ENCODE measurements at places on chromosomes 2 and 18.

- no peak for DNase-seq
These were observed 4.0 kb upstream of the SPP2 start for GRCh38 chr2:234046521-234046920.

DNA sequence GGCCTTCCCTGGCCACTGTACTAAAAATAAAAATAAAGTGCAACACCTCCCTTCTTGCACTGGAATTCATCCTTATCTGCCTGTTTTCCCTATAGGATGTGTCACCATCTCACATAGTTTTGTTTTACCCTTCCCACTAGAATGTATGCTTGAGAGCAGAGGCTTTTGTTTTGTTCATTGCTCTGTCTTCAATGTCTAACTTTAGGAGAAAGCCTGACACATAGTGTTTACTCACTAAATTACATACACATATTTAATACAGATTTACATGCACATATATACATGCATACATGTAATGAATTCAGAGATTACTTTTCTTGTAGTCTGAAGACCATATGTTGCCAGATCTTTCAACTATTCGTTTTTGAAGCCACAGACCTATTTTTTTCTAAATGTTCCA, 23.0 kb downstream of the CD302 start:
- no peak for DNase-seq

DNA sequence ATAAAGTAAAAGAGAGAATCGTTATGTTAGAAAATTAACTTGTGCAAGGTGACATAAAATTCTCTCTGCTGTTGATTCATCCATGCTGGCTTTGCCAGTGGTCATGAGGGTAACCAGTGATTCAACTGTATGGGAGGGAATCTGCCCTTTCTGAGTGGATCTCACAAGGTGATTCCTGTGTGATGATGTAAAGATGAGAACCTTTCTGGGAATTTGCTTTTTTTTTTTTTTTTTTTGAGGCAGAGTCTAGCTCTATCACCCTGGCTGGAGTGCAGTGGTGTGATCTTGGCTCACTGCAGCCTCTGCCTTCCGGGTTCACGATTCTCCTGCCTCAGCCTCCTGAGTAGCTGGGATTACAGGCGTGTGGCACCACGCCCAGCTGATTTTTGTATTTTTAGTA, 23.3 kb downstream of the RAB31 start:
- DNase-seq: no peak

- DNase-seq: no peak
These were observed 234.0 kb downstream of the LRRTM1 start for GRCh38 chr2:80070587-80070986.

GRCh38 chr2:31388736-31389135, 25.8 kb downstream of the XDH start:
- no peak for DNase-seq

DNA sequence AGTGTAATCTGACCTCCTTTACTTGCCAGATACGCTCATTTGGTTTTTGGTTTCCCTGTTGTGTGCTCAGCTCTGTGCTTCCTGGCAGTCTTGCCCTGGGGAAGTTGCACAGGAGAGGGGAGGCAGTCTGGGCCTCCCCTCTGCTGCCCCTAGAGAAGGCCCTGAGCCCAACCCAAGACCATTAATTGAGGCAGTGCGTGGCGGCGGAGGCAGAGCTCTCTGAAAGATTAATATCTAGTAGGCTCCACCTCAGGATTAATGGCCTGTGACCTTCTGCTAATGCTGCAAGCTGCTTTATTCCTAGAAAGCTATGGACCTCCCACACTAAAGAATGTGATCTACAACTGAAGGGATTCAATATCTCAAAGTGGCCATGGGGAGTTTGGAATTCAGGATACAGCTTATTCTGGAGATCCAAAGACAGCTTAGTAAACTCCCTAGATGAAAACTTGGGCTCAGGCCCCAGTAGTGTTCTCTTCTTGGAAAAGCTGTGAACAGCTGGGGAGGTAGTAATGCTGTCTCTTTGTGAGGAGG, 41.4 kb upstream of the MAPRE2 start:
- no peak for DNase-seq

DNA sequence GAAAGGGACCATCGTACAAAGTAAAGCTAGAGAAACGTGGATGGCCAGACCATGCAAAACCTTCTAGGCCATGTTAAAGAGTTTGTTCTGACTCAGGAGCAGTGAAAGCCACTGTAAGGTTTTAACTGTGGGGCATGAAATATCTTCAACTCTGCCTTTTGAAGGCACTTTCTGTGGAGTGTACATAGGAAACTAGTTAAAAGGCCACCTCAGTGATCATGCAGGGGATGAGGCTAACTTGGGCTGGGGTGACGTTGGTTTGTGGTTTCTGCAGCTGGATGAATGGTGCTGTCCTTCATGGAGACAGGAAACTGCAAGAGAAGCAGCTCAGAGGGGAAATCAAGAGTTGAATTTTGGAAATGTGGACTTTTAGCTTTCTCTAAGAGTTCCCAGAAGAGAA, 190.7 kb downstream of the CDCA7 start:
- no peak for DNase-seq

- DNase-seq: no peak
These were observed 41.0 kb downstream of the PAX8 start for GRCh38 chr2:113237604-113238160.

GRCh38 chr2:207370646-207371045, 159.1 kb upstream of the CREB1 start:
- no peak for DNase-seq

GRCh38 chr2:15673919-15674636, 82.4 kb downstream of the DDX1 start:
- no peak for DNase-seq

GRCh38 chr2:230779126-230779525, 66.5 kb downstream of the CAB39 start:
- no peak for DNase-seq

GRCh38 chr2:118855451-118856279, 8.2 kb upstream of the EN1 start:
- peak; percentile 81 for DNase-seq

DNA sequence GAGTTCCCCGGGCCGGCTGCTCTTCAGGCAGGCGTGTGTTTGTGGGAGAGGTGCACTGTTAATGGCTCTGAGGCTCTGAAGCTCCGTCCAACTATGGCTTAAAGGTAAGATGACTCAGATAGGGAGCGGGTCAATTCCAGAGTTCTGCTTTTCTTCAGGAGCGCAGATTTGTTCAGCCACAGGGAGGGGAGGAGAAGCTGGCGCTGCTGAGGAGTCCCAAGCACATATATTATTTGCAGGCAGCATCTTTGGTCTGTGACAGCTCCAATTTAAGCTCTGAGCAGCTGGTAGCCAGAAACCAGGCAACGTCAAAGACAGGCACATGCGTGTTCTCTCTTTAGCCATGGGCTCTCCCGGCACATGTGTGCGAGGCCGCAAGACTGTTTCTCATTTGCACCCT, 229.2 kb downstream of the BCL2 start:
- no peak for DNase-seq
